ENCODE measurements at places on chromosomes 2 and 18.
A peak's percentile ranks its signal among the peaks of the same experiment; 100 is the strongest.

GRCh38 chr2:99621106-99621505, 131.3 kb upstream of the REV1 start:
- no peaks in the 10 kb centered on the region for H3K27me3 ChIP-seq
- H3K27ac ChIP-seq = no peak overlapping the region
- H3K4me3 ChIP-seq = no peak overlapping the region
- H3K36me3 ChIP-seq = no peaks in the 10 kb centered on the region
- H3K4me1 ChIP-seq = no peaks in the 10 kb centered on the region

DNA sequence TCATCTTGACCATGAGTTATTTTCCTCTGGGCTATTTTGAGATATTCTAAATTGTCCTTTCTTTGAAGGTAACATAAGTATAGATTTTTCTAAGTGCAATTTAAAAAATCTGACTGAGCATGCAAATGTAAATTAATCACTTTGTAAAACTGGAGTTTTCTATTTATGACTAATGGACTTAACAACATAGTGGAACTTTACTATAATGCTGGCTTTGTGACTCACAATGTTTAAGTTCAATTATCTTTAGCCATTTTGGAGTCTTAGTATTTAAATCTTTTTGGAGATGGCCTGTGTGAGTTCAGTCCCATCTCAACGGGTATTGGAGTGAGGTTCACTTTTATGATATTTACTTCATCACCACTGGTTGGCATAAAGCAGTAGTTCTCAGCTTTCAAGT, 35.2 kb upstream of the NOSTRIN start:
- no peaks in the 10 kb centered on the region for H3K27me3 ChIP-seq
- DNase-seq = no peak
- no peak overlapping the region for H3K27ac ChIP-seq
- H3K4me3 ChIP-seq = no peak overlapping the region
- H3K4me1 ChIP-seq = no peaks in the 10 kb centered on the region

- H3K27ac ChIP-seq = no peak overlapping the region
- no peaks in the 10 kb centered on the region for H3K27me3 ChIP-seq
- H3K4me3 ChIP-seq = no peak overlapping the region
- no peaks in the 10 kb centered on the region for H3K36me3 ChIP-seq
- DNase-seq = no peak
- no peaks in the 10 kb centered on the region for H3K4me1 ChIP-seq
Observed at GRCh38 chr2:204673877-204674276, 128.6 kb downstream of the PARD3B start.

DNA sequence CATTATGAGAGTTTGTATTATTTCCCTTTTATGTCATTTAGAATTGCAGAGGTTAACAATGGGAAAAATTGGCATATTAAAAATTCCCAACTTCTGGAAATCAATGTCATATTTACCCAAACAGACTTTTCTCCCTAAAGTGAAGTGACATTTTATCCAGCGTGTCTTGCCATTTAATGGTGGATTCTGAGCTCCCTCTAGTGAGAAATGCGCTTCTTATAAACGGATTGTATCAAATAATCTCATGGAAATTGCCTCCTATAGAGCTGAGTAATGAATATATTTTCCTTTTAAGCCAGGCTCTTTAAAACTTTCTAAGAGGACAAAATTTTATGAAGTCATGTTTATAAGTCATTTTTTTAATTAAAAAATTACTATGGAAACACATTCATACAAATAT, 5.7 kb upstream of the GCFC2 start:
- no peaks in the 10 kb centered on the region for H3K27me3 ChIP-seq
- H3K4me1 ChIP-seq = peaks cover 2% of the 10 kb centered on the region
- no peak overlapping the region for H3K27ac ChIP-seq
- H3K36me3 ChIP-seq = no peaks in the 10 kb centered on the region

DNA sequence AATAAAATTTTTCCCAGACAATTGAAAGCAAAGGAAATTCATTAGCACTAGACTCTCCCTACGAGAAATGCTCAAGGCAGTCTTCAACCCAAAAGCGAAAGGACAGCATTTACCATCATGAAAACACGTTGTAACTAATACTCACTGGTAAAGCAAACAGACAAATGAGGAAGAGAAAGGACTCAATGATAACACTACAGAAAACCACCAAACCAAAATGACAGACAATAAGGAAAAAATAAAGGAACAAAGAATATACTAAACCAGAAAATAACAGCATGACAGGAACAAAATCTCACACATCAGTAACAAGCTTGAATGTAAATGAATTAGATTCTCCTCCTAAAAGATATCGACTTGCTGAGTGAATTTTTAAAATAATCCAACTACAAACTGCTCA, 190.7 kb downstream of the NOL4 start:
- no peaks in the 10 kb centered on the region for H3K36me3 ChIP-seq
- no peaks in the 10 kb centered on the region for H3K4me1 ChIP-seq
- H3K4me3 ChIP-seq = no peak overlapping the region
- no peak overlapping the region for H3K27ac ChIP-seq
- no peaks in the 10 kb centered on the region for H3K27me3 ChIP-seq
- no peak for DNase-seq

DNA sequence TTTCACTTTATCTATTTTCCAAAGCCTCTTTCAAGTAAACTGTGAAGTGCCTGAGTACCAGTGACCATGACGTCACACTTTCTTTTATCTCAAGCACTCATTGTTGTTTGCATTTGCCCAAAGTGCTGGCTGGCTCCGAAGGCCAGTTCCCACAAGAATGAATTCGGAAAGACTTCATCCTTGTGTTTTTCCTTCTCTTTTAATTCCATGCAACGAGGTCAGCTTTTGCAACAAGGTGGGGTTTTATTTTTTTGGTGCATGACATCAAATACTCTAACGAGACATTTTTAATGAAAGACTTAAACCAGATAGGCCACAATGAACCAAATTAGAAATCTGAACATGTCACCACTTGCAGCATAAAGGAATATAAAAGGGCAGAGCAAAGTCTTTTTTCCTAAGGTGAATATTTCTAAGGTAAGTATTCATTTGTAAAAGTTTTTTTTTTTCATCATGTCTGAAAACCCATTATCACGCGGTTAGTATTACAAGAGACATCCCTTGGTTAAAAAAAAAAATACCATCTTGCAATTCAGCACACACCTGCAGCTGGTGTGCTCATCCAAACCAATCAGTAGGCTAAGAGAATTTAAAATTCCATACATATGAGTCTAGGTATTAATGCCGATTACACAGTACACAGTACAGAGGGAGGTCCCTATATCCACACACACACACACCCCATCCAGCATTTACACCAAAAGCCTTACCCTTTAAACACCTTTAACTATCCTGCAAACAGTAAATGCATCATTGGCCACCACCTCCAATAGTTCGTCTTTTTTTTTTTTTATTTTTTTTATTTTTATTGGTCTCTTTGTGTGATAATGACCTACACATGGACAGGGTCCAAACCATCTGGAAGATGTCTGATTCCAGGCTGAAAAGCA, 2.3 kb downstream of the ARL4C start:
- H3K27me3 ChIP-seq = no peaks in the 10 kb centered on the region
- peaks cover 17% of the 10 kb centered on the region for H3K36me3 ChIP-seq
- DNase-seq = peak; percentile 76
- peak overlapping the region; percentile 70 for H3K27ac ChIP-seq

- no peak for DNase-seq
- no peak overlapping the region for H3K27ac ChIP-seq
- no peaks in the 10 kb centered on the region for H3K27me3 ChIP-seq
- H3K4me1 ChIP-seq = no peaks in the 10 kb centered on the region
- no peak overlapping the region for H3K4me3 ChIP-seq
- no peaks in the 10 kb centered on the region for H3K36me3 ChIP-seq
Observed at GRCh38 chr18:43870626-43871025, 593.3 kb upstream of the SYT4 start.

DNA sequence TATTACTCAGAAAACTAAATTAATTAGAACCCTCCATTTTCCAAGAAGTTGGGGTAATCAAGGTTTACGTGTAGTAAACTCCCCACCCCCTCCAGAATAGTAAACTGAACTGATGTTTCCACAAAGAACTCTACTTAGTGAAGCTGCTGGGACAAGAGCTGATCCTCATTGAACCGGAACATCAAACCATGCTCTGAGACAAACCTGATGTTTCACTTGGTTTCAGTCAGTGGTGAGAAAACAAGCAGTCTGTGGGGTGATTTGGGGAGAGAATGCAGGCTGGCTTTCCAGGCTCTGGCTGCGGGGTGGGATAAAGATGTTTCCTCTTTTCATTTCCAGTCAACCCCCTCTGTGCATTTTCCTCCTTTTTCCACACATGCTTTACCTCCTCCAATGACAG, 38.2 kb downstream of the CELF4 start:
- peaks cover 18% of the 10 kb centered on the region for H3K27me3 ChIP-seq
- H3K36me3 ChIP-seq = no peaks in the 10 kb centered on the region
- H3K4me1 ChIP-seq = no peaks in the 10 kb centered on the region
- DNase-seq = no peak
- no peak overlapping the region for H3K27ac ChIP-seq
- no peak overlapping the region for H3K4me3 ChIP-seq

DNA sequence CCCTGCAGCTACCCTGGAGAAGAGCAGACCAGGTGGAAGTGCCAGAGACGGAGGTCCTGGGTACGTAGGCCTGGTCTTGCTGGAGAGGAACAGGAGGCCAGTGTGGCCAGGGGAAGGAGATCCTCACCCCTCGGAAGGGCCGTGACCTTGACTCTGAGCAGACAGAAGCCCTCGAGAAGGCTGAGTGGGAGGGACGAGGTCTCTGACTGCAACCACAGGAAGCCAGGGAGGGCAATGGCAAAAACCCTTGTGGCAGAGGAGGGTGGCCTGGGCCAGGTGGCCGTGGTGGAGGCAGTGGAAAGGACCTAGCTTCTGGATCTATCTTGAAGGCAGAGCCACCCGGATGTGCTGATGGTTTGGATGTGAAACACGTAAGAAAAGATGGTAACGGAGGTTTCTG, 28.1 kb downstream of the THAP4 start:
- no peak for DNase-seq
- peaks cover 30% of the 10 kb centered on the region for H3K36me3 ChIP-seq

DNA sequence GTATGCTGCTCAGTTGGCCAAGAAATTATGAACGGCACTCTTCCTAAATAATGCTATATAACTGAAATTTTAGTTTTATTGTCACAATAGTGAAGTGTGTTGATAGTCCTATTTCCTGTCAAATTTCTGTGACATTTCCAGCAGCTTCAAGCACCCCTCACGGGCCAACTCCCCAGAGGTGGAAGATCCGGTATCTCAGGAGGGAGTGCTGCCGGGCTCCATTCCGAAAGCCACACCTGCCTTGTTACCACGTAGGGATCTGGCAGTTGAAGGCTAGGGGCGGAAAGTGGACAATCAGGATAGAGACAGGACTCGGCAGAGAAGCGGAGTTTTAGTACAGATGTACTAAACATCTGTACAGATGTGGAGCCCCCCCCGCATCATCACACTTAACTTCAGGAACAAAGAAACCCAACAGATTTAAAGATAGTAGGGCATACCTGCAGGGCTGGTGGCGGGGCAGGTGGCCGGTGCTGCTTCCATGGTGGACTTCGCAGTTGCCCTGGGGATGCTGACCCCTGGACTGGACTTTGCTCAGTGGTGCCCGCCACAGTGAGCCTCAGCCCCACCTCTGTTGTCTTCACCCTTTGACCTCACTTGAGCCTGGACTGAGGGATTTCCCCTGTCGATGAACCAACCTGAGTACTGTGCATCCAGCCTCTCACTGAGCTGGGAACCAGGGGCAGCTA, 22.3 kb downstream of the ASAP2 start:
- no peaks in the 10 kb centered on the region for H3K4me1 ChIP-seq
- H3K27me3 ChIP-seq = peaks cover 10% of the 10 kb centered on the region

DNA sequence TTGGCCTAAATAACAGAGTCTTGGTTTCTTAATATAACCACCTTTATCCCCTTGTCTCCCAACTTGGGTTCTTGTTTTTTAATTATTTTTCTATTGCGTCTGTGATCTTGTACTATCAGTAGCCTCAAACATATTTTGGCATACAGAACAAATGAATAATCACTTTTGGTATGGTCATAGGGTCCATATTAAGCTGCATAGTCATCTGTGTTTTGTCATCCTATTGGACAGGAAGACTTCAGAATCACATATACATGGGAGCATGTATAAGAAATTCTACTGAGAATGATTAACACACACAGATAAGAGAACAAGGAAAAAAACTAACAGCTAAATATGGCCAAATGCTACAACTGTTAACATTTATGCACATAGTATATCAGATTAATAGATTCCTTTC, 126.0 kb downstream of the MEP1B start:
- no peak for DNase-seq
- H3K4me1 ChIP-seq = no peaks in the 10 kb centered on the region
- no peaks in the 10 kb centered on the region for H3K36me3 ChIP-seq
- no peak overlapping the region for H3K27ac ChIP-seq

DNA sequence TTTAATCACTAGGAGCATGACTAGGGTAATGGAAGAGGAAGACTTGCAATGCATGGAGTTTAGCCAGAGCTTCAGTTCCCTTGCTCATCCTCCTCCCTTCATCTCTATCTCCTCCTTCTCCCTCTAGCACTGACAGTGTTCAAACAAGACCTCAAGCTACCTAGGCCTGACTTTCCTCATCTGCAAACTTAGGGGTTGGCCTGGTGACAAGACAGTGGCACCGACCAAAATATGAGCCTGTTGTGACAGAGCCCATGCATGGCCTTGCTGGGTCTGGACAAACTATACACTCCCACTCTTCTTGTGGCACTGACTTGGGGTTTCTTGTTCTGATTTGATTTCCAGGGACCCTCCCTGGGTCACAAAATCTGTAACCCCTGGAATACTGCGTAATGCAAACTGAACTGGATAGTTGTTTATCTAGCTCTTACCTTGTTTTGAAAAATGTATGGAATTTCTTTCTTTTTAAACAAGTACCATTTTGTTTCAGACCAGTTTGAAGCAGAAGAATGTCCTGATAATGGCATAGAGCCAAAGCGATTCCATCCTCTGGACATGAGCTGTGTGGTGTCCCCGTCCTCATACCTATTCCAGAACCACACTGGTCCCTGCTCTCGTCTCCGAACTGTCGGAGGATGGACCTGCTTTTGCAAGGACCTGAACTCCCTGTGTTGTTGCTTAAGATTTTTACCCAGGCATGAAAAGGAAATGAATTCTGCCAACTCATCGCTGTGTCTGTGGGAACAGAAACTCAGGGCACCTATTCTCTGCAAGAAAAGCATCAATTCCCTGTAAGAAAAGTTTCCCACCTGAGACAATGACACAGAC, 33.4 kb upstream of the PPP4R1 start:
- no peaks in the 10 kb centered on the region for H3K36me3 ChIP-seq
- H3K27me3 ChIP-seq = no peaks in the 10 kb centered on the region
- no peak for DNase-seq
- no peak overlapping the region for H3K27ac ChIP-seq

DNA sequence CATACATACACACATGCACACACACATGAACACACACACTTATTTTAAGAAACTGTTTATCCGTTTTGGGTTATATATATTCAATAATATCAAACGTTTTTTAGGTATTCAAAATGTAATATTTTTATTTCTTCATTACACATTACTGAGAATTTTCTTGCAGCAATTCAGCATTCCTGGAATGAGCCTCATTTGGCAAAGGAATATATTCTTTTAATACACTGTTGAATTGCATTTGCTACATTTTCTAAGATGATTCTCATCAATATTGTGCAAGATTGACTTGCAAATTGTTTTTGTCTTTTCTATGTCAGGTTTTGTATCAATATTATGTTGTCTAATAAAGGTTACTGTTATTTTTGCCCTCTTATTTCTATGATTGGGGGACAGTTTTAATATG, 276.1 kb upstream of the CYP26B1 start:
- H3K27ac ChIP-seq = no peak overlapping the region
- no peaks in the 10 kb centered on the region for H3K36me3 ChIP-seq
- H3K27me3 ChIP-seq = no peaks in the 10 kb centered on the region
- no peak overlapping the region for H3K4me3 ChIP-seq
- DNase-seq = no peak

Measured in CD4-positive, alpha-beta T cell (primary cell).